ENCODE measurements at places on chromosomes 13 and 19.

GRCh38 chr13:113884821-113885220 is 20.9 kb upstream of the GAS6 start:
- DNase-seq: no peak

DNA sequence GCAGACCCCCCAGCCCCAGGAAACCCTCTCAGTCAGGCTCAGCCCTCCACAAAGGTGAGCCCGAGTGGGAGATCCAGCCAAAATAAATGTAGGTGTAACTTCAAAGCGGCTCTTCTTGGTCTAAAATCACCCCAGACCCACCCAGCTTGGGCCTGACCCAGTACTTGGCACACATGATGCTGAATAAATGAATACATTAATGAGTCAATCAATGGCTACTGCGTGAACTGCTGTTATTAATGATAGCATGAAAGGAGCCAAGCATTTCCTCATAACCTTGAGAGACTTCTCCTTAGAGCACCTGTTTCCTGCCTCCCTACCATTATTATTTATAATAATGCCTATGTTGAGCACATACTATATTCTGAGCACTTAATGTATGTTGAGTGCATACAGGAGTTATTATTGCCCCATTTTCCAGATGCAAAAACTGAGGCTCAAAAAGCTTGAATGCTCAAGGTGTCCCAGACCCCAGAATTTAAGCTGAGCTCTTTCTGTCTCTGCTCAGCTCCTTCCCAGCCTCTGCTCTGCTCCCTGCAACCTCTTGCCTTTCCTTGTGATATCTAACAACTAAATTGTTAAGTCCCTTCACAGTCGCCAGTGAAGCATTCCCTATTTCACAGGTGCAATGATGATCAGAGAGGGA is 4.3 kb downstream of the NOTCH3 start:
- no peak for DNase-seq

- DNase-seq: peak; percentile 60
Measured at GRCh38 chr19:58395220-58395978, at the start of gene RNF225. RNF225 (plus strand) TSS chr19:58395656; CDS start chr19:58396090, 434 bp downstream.

DNA sequence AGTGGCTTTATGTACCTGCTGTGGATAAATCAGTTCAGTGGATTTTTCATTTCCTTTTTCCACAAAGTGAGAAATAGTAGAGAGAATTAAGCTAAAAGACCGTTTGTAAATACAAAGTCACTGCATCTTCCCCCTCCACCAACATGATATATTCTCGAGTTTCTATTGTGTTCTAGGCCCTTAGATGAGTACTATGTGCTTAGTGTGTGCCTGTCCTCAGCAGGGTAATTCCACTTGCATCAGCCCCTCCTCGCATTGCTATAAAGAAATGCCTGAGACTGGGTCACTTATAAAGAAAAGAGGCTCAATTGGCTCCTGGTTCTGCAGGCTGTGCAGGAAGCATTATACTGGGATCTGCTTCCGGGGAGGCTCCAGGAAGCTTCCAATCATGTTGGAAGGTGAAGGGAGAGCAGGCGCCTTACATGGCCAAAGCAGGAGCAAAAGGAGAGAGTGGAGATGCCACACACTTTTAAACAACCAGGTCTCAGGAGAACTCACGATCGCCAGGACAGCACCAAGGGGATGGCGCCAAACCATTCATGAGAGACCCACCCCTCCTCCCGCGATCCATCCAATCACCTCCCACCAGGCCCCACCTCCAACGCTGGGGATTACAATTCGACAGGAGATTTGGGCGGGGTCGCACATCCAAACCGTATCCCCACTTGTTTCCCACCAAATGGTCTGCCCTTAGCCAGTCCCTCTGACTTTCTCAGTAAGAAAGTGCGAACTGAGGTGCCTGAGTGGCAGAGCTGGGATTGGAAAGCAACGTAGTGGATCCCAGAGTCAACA is 102.3 kb upstream of the ABCC4 start:
- no peak for DNase-seq

GRCh38 chr13:99339230-99339721 is 32.1 kb upstream of the GPR183 start:
- DNase-seq: no peak

GRCh38 chr19:8528500-8528899 is 14.5 kb upstream of the ZNF414 start:
- no peak for DNase-seq
